Pancreas (tissue), 10 donors: ENCODE measurements at places on chromosomes 13 and 19. TPM values are rescaled to one million over a fixed set of nuclear protein-coding genes. Genes with fewer than 3 reads are reported as not detected.

- DNase-seq: no peak
Observed at GRCh38 chr13:112722433-112723263, 32.8 kb downstream of the ATP11A start.

Gene NFILZ
- total RNA-seq: not detected

Gene RPL21
- total RNA-seq: 716 TPM

- DNase-seq: no peak
Observed at GRCh38 chr19:19642506-19643157, 825 bp downstream of the GMIP start.

DNA sequence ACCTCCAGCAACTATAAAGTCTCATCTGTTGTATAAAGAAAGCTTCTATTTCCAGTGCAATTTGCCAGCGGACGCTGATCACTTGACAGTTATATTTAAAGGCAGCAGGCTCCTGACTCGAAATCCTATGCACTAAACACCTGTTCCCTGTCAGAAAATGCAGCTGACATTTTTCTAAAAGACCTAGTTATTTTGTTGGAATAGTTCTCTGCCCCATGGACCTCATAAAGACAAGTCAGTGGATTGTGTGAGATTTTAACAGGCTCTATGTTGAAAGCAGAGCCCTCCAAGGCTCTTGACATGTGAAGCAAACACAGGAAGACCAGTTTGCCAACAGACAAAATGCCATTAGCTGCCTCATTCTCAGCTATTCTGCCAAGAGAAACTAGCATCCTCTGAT is 304.7 kb upstream of the KLF12 start:
- no peak for DNase-seq
